ENCODE measurements at places on chromosomes 7 and 10. TPM values are rescaled to one million over a fixed set of nuclear protein-coding genes. Genes with fewer than 3 reads are reported as not detected.

Gene GPR85
- total RNA-seq, result 0.08 TPM

Gene TBC1D12
- 1.6 TPM for total RNA-seq

Gene AP4M1
- 16.9 TPM for total RNA-seq

Gene PLEKHS1
- 0.12 TPM for total RNA-seq

- no peak overlapping the region for H3K4me3 ChIP-seq
- H3K27me3 ChIP-seq, result no peaks in the 10 kb centered on the region
- no peak overlapping the region for H3K27ac ChIP-seq
- DNase-seq, result no peak
- no peaks in the 10 kb centered on the region for H3K36me3 ChIP-seq
Observed at GRCh38 chr7:29432721-29433120, 130.9 kb upstream of the PRR15 start.

DNA sequence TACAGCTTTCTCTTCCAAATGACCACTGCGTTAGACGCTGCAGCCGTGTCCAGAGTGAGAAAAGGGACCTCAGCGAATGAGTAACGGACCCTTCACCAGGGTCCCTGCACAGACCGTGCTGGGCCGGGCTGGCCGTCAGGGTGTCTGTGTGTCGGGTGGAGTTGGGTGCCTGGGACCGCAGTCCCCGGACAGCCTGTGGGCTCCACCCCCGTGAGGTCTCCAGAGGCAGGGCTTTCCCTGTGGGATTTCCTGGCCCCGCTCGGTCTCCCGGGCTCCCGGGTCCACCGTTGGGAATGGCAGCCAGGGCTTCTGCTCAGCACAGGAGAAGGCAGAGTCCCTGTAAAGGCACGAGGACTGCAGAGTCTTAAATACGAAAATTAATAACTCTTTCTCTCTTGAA, 509.7 kb downstream of the TCERG1L start:
- H3K36me3 ChIP-seq, result no peaks in the 10 kb centered on the region
- no peaks in the 10 kb centered on the region for H3K27me3 ChIP-seq
- H3K27ac ChIP-seq, result no peak overlapping the region
- H3K4me3 ChIP-seq, result no peak overlapping the region
- DNase-seq, result peak; percentile 56
- no peaks in the 10 kb centered on the region for H3K4me1 ChIP-seq

- no peak for DNase-seq
- H3K4me1 ChIP-seq, result no peaks in the 10 kb centered on the region
- H3K36me3 ChIP-seq, result no peaks in the 10 kb centered on the region
Observed at GRCh38 chr10:126908729-126909128, 3.5 kb downstream of the DOCK1 start.

GRCh38 chr10:120327675-120328074, 129.4 kb upstream of the PLPP4 start:
- H3K4me3 ChIP-seq, result no peak overlapping the region
- peaks cover 34% of the 10 kb centered on the region for H3K27me3 ChIP-seq
- no peak overlapping the region for H3K27ac ChIP-seq
- DNase-seq, result no peak
- H3K36me3 ChIP-seq, result no peaks in the 10 kb centered on the region

GRCh38 chr7:216360-217300, 24.3 kb downstream of the FAM20C start:
- H3K27me3 ChIP-seq, result no peaks in the 10 kb centered on the region
- no peaks in the 10 kb centered on the region for H3K4me1 ChIP-seq
- no peak for DNase-seq
- H3K36me3 ChIP-seq, result no peaks in the 10 kb centered on the region
- H3K4me3 ChIP-seq, result no peak overlapping the region
- no peak overlapping the region for H3K27ac ChIP-seq

GRCh38 chr10:22315455-22316285, 518 bp upstream of the COMMD3 start:
- peaks cover 13% of the 10 kb centered on the region for H3K4me1 ChIP-seq
- peaks cover 12% of the 10 kb centered on the region for H3K27me3 ChIP-seq
- H3K4me3 ChIP-seq, result peak overlapping the region; percentile 88

GRCh38 chr7:29297194-29297890, 102.8 kb downstream of the CHN2 start:
- no peaks in the 10 kb centered on the region for H3K27me3 ChIP-seq
- H3K4me3 ChIP-seq, result no peak overlapping the region
- H3K4me1 ChIP-seq, result no peaks in the 10 kb centered on the region
- no peaks in the 10 kb centered on the region for H3K36me3 ChIP-seq
- no peak overlapping the region for H3K27ac ChIP-seq

DNA sequence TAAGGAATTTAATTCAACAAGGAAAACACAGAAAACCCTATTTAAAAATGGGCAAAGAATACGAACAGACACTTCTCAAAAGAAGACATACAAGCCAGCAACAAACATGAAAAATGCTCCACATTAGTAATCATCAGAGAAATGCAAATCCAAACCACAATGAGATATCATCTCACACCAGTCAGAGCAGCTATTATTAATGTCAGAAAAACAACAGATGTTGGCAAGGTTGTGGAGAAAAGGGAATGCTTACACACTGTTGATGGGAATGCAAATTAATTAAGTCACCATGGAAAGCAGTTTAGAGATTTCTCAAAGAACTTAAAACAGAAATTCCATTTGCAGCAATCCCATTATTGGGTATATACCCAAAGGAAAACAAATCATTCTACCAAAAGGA, 55.2 kb downstream of the GCC1 start:
- no peaks in the 10 kb centered on the region for H3K36me3 ChIP-seq
- no peaks in the 10 kb centered on the region for H3K4me1 ChIP-seq
- H3K27ac ChIP-seq, result no peak overlapping the region
- no peak overlapping the region for H3K4me3 ChIP-seq

DNA sequence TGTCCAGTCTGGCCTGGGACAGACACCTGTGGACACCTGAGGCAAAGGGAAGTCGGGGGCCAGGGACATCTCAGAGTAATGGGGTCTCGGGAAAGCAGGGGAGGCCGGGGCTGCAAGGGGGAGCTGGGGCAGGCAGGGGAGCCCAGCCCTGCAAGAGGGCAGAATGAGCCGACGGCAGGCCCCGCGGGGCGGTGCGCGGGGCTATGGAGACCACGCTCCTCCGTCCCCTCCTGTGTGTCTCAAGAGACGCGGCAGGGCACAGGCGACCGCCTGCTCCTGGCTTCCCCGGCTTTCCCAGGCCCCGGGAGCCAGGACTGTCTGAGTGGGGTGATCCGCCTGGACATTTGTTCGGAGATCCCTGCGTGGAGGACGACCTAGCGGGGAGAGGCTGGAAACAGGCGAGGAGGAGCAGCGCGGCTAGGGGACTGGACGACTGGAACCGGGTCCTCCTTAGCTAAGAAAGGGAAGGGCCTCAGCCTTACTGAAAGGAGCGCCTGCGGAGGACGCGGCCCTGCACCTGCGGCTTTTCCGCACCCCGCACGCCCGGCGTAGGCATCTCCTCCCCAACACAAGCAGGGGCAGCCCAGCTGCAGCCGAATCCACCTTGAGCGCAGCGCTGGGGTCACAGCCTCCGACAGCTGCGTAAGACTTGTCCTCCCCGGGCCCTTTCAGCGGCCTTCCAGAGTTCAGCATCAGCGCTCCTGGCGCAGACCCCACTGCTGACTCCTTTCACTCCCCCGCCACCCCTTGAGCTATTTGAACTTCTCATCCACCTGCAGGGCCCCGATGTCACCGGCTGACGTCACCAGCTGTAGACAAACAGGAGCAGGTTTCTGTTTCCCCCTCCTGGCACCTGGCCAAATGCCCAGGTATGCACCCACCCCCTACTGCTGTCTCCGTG, 176.4 kb downstream of the ZNF248 start:
- H3K27ac ChIP-seq, result no peak overlapping the region
- no peaks in the 10 kb centered on the region for H3K36me3 ChIP-seq
- DNase-seq, result no peak
- no peak overlapping the region for H3K4me3 ChIP-seq

DNA sequence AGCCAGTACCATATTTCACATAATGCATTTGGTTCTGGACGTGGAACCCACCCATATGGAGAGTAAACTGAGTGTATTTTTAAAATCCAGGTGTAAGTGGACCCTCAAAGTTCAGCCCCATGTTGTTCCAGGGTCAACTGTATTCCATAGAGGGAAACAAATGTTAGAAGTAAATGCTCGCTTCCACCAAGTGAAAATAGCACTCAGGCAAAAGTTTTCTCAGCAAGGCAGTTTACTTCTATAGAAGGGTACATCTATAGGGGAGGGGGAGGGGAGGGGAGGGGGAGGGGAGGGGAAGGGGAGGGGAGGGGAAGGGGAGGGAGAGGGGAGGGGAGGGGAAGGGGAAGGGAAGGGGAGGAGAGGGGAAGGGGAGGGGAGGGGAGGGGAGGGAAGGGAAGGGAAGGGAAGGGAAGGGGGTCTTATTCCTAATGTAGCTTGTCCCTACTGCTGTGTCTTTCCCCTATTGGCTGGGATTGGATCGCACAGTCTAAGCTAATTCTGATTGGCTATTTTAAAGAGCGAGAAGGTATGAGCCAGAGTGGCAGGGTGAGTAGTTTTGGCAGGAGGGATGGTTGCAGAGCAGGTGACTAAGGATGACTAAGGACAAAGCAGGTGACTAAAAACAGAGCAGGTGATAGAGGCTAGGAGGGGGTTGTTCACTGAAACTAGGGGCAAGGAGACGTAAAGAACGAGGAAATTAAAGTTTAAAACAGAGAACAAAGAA, 29.1 kb downstream of the GARIN1A start:
- no peak for DNase-seq
- no peaks in the 10 kb centered on the region for H3K36me3 ChIP-seq
- H3K4me3 ChIP-seq, result no peak overlapping the region
- peaks cover 4% of the 10 kb centered on the region for H3K4me1 ChIP-seq

DNA sequence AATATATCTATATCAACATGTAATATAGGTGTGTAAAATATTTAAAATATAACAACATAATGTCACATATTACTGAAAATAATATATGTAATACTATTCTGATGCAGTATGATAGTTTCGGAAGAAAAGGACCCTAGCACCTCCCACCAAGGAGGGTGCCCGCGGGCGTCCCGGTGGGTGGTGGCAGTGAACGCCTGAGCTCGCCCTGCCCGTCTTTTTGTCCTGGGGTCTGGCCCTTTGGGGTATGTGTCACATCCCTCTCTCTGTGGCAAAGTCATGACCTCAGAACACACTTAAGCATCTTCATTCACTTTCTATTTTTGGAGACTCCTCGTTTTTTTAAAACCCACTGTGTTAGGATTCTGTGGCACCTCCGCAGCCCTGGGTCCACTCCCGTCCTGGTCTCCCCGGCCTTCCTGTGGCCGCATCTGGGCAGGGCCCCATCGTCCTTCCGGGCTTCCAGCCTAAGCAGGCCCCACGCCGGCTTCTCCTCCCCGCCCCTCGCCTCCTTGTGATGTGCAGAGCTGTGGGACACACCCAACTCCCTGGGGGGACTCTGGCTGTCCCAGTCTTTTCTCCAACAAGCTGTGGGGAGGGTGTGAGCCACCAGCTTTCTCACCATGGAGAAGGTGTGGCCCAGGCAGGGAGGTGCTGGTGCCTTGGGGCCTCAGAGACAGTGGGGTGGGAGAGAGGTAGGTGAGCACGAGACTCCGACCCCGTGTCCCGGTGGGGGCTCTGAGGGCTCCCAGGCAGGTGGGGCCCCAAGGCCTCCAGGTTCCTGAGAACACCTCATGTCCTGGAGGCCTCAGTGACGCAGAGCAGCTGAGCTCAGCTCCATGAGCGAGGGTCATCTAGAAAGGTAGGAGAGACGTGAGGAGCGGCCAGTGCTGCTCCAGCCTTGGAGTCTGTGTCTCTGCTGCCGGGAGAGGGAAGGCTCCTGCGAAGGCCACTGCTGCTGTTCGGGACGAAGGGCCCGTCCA, 16.5 kb downstream of the PWWP2B start:
- no peaks in the 10 kb centered on the region for H3K27me3 ChIP-seq
- H3K27ac ChIP-seq, result peak overlapping the region; percentile 12
- H3K4me1 ChIP-seq, result peaks cover 13% of the 10 kb centered on the region
- no peak overlapping the region for H3K4me3 ChIP-seq
- peaks cover 8% of the 10 kb centered on the region for H3K36me3 ChIP-seq

GRCh38 chr10:58023341-58024073, 244.2 kb downstream of the IPMK start:
- no peaks in the 10 kb centered on the region for H3K27me3 ChIP-seq
- no peaks in the 10 kb centered on the region for H3K36me3 ChIP-seq
- DNase-seq, result no peak

- no peak overlapping the region for H3K27ac ChIP-seq
- H3K4me1 ChIP-seq, result no peaks in the 10 kb centered on the region
- H3K4me3 ChIP-seq, result no peak overlapping the region
- no peak for DNase-seq
Observed at GRCh38 chr7:48718731-48719378, 205.5 kb upstream of the CDC14C start.

- no peaks in the 10 kb centered on the region for H3K36me3 ChIP-seq
- H3K4me1 ChIP-seq, result no peaks in the 10 kb centered on the region
- no peak for DNase-seq
- H3K27me3 ChIP-seq, result peaks cover 36% of the 10 kb centered on the region
- no peak overlapping the region for H3K27ac ChIP-seq
Observed at GRCh38 chr10:78731675-78732074, 337.1 kb upstream of the ZMIZ1 start.

GRCh38 chr7:128035712-128036111, 4.5 kb upstream of the LRRC4 start:
- H3K36me3 ChIP-seq, result no peaks in the 10 kb centered on the region
- H3K27ac ChIP-seq, result no peak overlapping the region
- DNase-seq, result no peak
- H3K4me1 ChIP-seq, result peaks cover 5% of the 10 kb centered on the region

GRCh38 chr7:106282390-106282789, 2.4 kb downstream of the NAMPT start:
- H3K27ac ChIP-seq, result peak overlapping the region; percentile 90
- peak overlapping the region; percentile 94 for H3K4me3 ChIP-seq
- peaks cover 43% of the 10 kb centered on the region for H3K4me1 ChIP-seq
- H3K36me3 ChIP-seq, result peaks cover 27% of the 10 kb centered on the region

DNA sequence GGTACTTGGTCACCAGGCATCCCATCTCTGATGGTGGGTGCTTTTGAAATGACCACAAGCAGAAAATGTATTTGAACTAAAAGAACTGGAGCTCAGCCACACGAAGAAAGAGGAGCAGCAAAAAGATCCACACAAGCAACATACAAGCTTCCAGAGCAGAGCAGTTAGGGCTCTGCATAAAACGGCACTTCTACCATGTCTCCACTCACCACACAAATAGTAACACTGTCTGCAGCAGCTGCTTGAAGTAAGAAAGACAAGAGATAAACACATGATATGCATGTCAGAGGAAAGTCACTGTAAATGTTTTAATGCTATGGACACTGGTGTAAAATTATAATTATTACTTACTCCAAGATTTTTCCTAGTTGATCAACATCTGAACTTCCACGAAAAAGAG, 32.5 kb upstream of the FAM133B start:
- peaks cover 62% of the 10 kb centered on the region for H3K4me1 ChIP-seq
- H3K36me3 ChIP-seq, result peaks cover 39% of the 10 kb centered on the region
- H3K27ac ChIP-seq, result peak overlapping the region; percentile 95
- H3K4me3 ChIP-seq, result peak overlapping the region; percentile 28

DNA sequence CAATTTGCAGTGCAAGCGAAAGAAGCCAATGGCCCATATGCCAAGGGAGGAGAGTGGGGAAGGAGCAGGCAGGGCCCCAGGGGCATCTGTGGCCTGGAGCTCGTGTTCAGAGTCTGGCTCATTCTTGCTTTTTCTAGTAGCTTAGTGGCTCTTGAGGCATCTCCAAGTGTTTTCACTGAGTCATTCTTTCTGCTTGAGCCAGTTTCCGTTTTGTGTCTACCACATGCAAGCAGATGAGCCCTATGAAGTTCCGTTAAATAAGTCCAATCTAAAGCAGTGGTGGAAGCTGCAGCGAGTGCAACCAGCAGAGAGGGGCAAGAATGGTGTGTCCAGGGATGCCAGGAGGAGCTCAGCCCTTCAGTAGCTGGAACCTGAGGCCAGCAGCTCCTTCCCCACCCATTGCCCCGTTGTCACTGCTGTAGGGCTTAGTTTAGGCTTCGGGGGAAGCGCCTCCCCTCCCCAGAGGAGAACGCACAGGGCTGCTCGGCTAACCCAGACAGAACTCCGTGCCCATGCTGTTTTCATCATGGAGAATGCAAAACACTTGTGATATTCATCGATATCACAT, 57.4 kb upstream of the EBF3 start:
- no peak for DNase-seq
- no peak overlapping the region for H3K4me3 ChIP-seq
- no peak overlapping the region for H3K27ac ChIP-seq
- H3K36me3 ChIP-seq, result no peaks in the 10 kb centered on the region
